Activated effector memory CD4-positive, alpha-beta T cell treated with anti-CD3 and anti-CD28 coated beads, Interleukin-2, amount 50 U/mL, for 16 hours (primary cell): ENCODE measurements at places on chromosomes 12 and 14.
A peak's percentile ranks its signal among the peaks of the same experiment; 100 is the strongest.

DNA sequence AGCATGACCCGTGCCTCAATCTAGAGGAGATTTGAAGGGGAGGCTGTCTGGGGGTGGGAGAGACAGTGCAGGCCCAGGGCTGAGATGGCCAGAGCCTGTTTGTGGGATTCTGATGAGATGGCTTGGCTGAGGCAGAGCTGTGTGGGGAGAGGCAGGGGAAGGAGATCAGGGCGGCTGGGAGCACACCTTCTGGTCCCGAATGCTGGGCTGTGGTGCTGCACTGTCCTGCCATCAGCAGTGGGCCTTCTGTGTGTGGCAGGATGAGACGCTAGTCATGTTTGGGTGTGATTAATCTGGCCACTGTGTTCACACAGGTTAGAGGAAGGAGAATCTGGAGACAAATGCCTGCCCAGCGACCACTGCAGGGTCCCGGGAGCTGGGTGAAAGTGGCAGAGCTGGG is 300.9 kb downstream of the CACNA1C start:
- DNase-seq, result no peak

- no peak for DNase-seq
These were observed 34.0 kb downstream of the CIT start for GRCh38 chr12:119843100-119843499.

- no peak for DNase-seq
These were observed 193.5 kb upstream of the BCL2L14 start for GRCh38 chr12:11877102-11877826.

DNA sequence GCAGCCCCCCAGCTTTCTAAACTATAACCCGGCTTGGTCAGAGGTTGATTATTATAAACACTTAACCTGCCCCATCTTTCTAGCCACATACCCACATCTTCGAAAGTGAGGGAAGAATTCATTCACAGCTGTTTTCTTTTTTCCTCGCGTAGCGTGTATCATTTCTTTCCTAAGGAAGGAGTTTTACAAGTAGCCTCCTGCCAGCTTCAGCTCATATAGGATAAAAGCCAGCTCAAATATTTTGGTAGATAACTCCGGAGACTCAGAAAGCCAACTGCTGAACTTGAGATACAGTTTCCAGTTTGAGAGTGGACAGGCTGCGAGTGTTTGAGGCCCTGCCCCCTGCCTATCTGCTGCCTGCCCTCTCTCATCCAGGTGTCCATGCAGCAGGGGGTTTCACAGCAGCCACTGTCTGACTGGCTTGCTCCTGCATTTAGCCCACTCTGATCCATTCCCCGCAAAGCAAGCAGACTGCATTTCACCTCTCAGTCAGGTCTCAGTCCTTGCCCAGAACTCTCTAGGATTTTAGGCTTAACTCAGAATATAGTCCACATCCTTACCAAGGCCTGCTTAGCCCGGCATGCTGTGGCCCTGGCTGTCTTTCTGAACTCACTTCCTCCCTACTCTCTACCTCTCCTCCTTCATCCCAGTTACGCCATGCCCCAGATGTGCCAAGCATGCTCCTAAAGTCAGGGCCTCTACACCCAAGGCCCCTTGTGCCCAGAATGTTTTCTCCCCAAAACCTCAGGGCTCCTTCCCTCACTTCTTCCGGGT is 46.9 kb downstream of the EVL start:
- no peak for DNase-seq

DNA sequence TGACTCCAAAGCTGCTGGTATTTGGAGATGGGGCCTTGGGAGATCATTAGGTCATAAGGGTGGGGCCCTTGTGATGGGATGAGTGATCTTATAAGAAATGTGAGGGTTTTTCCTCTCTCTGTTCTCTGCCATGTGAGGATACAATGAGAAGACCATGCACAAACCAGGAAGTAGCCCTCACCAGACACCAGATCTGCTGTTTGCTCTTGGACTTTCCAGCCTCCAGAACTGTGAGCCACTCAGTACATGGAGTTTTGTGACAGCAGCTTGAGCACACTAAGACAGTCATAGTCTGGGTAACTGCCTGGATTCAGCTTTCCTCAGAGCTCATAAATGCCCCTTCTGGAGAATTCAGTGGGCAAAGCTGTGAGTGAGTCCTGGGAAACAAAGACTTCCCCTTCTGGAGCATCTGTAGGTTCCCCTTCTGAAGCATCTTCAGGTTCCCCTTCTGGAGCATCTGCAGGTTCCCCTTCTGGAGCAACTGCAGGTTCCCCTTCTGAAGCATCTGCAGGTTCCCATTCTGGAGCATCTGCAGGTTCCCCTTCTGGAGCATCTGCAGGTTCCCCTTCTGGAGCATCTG is 11.0 kb upstream of the PPP4R3A start:
- DNase-seq, result no peak

DNA sequence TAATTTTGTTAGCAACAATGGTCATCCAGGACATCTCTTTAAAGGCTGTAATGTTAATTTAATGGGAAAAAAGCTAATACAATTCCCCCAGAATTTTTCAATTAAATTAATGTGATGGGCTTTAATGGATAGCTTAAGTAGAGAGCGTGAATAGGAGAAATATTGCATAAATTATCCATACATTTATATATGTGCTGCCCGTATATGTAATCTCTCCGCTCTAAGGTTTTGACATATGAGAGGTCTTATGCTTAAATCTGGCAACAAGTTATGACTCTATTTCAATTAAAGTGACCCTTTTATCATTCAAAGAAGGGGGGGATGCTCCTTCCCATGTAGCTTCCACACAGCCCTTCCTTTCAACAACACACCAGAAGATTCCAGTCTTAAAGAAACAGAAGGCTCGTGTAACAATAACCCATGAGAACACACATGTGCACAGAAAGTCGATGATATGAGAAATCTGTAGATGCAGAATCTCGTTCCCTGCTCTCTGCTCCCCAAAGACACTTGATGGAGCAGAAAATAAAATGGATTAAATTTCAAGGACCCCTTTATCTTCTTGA is 24.0 kb downstream of the MAP1LC3B2 start:
- DNase-seq, result no peak

- DNase-seq, result peak; percentile 79
These were observed at the start of gene TTC9 for GRCh38 chr14:70641548-70642302. Gene TTC9, plus strand, starts transcription at chr14:70641916. Its CDS starts 214 bp downstream, at chr14:70642130.

DNA sequence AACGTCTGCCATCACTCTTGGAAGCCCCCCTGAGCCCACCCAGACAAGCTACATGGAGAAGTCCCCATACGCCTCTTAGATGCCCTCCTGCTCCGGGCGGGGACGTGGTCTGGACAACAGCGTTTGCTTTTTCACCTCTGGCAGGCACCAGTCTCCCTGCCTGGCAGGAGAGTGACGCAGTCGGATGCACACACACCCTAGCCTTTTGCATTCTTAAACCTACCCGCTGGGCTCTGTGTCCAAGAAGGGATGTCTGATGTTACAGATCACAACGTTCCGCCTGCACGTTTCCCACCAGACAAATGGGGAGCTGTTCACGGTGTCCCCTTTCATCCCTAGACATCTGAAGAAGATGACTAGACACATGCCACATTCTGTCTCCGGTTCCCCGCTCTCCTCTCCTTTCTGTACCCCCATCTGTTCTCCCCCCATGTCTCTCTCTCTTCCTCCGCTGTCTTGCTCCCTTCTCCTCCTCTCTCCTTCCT is 100.2 kb downstream of the RIMBP2 start:
- no peak for DNase-seq

GRCh38 chr14:20427231-20428009 is 8.5 kb downstream of the KLHL33 start:
- no peak for DNase-seq

DNA sequence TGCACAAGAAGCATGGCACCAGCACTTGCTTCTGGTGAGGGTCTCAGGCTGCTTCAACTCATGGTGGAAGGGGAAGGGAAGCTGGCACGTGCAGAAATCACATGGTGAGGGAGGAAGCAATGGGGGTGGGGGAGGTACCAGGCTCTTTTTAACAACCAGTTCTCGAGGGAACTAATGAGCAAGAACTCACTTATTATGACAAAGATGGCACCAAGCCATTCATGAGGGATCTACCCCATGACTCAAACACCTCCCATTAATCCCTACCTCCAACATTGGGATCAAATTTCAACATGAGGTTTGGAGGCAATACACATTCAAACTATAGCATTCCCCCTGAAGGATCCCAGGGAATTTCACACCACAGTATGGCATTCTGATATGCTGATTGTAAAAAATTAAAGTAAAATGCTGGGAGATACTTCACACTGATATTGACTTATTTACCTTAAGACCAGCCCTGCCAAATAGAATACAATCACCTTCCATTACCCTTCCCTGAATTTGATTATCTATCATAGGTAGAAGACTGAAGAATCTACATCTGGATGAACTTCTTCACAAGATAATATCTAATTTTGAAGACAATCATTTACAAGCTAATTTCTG is 201.7 kb upstream of the PLXNC1 start:
- DNase-seq, result no peak

- no peak for DNase-seq
These were observed 39.9 kb downstream of the ATL1 start for GRCh38 chr14:50599700-50600444.

DNA sequence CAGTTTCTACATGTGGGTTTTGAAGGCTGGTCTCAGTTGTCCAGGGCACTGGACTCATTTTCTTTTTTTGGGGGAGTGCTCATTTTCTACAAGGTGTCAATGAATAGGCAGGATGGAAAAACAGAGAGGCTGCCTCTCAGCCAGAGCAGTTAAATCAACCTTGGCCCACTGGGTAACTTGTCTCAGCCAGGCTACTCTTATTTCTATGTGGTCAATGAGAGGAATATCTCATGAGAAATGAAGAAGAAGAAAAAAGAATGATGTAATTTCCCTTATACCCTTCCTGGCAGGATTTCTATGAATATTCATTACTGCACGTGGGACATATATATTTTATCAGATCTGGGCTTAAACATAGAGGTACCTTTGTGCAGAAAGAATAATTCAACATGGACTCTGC is 155.2 kb upstream of the E2F7 start:
- no peak for DNase-seq

DNA sequence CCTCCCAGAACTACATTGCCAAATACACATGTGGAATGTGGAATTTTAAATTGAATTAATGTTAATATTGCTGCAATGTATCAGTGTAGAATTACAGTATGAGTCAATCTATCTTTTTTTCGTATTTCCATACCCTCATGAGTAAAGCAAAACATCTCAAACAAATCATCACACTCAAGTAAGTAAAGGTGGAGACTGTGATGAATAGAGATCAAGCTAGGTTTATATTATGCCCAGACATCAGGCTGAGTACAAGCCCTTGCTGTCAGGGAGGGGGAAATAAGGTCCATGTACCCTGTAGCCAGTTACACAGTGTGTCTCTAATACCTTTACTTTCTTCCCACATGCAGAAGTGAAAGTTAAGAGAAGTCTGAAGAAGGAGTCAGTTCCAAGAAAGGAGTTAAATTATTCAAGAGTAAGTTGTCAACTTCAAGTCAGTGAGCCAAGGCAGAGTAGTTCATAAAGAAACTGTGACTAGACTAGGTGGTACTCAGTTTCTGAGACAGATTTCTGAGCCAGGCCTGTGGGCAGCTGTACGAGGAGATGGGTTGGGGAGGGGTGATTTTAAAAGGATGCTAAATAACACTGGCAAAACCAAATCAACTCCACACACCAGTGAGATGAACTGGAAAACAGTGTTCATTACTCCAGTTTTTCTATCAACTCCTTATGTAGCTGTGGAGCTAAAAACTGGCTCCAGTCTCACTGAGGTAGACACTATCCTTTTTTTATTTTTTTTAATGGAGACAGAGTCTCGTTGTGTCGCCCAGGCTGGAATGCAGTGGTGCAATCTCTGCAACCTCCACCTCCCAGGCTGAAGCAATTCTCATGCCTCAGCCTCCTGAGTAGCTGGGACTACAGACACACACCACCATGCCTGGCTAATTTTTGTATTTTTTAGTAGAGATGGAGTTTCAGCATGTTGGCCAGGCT is 23.8 kb upstream of the STK38L start:
- no peak for DNase-seq

- no peak for DNase-seq
These were observed 116.2 kb upstream of the MAP1LC3B2 start for GRCh38 chr12:116442946-116443345.

GRCh38 chr14:66746316-66747006 is 238.5 kb downstream of the GPHN start:
- DNase-seq, result no peak

DNA sequence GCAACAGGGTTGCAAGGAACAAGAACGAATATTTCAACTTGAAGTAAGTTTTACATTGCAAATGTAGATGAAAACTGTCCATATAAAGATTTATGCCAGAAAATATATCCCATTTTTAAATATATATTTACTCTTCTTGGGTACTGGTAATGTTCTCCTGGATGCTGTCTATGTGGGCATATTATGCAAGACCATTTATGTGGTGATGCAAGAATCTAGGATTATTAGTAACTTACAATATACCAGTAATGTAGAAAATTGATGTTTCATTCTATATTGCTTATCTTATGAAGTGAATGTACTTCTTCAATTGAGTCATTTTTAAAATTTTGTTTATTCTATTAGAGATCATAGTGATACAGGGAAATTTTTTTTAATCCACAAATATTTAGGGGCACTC is 25.1 kb downstream of the FGFR1OP2 start:
- DNase-seq, result no peak

DNA sequence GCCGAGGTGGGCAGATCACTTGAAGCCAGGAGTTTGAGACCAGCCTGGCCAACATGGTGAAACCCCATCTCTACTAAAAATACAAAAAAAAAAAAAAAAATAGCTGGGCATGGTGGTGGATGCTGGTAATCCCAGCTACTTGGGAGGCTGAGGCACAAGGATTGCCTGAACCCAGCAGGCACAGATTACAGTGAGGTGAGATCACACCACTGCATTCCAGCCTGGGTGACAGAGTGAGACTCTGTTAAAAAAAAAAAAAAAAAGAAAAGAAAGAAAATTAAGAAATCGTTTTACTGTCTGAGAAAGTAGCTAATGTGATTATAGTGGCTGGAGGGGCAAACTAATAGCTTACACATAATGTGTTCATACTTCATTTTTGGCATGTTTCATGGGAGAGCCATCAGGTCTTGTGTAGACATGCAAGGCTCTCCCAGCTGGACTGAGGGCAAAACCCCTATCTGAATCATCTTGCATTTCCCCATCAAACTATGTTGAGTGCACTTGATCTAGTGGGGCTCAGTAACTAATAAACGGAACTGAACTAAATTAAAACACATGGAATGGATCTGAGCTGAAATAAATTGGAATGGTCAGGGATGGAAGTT is 16.2 kb downstream of the KIF21A start:
- no peak for DNase-seq

- no peak for DNase-seq
These were observed 102.5 kb upstream of the MDM1 start for GRCh38 chr12:68434391-68435298.

DNA sequence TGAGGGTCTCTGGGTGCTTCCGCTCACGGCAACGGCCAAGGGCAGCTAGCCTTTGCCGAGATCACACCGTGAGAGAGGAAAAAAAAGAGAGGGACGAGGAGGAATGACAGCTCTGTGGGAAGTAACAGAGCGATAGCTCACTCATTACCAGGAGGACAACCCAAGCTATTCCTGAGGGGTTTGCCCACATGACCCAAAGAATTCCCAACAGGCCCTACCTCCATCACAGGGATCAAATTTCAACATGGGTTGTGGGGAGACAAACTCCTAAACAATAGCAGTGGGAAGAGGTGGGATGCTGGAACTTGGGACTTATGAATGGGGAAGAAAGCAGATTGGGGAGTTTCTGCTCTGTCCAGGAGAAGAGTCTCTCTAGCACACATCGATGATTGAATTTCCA is 180.6 kb downstream of the LRRK2 start:
- DNase-seq, result no peak
